ENCODE measurements at places on chromosomes 5 and 9.
A peak's percentile ranks its signal among the peaks of the same experiment; 100 is the strongest.

GRCh38 chr5:64347309-64347708, 158.5 kb upstream of the RGS7BP start:
- no peak for DNase-seq

GRCh38 chr5:54363669-54364068, 53.3 kb upstream of the ARL15 start:
- DNase-seq, result no peak

GRCh38 chr9:14362175-14362574, 48.2 kb upstream of the NFIB start:
- DNase-seq, result peak; percentile 76

GRCh38 chr5:107893642-107894041, 222.9 kb upstream of the EFNA5 start:
- DNase-seq, result no peak

- DNase-seq, result no peak
These were observed 99.5 kb downstream of the VPS13A start for GRCh38 chr9:77276799-77277198.

DNA sequence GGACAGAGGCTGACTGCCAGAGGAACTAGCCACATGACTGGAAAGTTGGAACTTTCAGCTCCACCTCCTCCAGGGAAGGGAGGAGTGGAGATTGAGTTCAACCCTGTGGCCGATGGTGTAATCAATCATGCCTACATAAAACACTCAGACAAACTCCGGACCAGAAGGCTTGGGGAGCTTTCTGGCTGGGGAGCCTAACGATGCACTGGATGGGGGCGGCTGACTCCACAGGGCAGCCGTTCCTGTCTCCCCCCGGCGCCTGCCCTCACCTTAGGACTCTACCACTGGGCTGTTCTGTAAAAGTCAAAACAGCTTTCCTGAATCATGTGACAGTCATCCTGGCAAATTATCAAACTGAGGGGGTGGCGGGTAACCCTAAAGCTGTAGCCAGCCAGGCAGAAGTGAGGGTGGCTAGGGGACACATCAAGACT, 58.0 kb downstream of the GOLM1 start:
- DNase-seq, result no peak

GRCh38 chr5:148808864-148809642, 17.4 kb upstream of the ADRB2 start:
- DNase-seq, result no peak

DNA sequence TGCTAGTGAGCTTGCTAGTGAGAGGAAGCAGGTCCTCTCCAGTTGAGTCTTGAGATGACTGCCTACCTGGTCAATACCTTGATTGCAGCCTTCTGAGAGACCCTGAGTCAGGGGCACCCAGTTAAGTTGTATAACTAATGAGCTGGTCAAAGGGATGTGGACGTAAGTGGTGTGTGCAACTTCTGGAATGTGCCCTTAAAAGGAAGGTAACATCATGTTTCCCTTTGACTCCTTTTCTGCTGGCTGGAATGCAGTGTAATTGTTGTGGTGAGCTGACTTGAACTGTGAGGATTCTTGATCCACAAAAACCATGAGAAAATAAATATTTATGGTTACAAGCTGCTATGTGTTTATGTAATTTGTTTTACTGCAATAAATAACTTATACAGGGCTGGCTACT, 2.4 kb upstream of the SNX2 start:
- no peak for DNase-seq

DNA sequence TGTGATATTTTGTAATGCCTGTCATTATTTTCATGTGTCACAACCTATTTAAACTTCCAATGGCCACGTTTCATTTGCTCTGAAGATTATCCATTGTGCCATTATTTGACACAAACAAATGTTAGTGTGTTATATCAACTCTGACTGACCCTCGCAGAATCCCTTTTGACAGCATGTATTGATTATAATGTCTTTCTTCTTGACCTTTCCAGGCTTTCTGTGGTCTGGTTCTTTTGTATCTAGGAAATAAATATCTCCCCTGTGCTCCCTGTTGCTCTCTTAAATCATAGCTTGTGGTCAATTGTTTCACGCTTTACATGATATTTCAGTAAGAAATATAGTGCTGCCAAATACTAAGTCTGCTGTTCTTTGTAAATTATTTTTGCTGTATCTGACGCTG, 442.6 kb downstream of the SEMA5A start:
- no peak for DNase-seq

GRCh38 chr5:100430268-100431195, 104.6 kb upstream of the FAM174A start:
- DNase-seq, result peak; percentile 60

DNA sequence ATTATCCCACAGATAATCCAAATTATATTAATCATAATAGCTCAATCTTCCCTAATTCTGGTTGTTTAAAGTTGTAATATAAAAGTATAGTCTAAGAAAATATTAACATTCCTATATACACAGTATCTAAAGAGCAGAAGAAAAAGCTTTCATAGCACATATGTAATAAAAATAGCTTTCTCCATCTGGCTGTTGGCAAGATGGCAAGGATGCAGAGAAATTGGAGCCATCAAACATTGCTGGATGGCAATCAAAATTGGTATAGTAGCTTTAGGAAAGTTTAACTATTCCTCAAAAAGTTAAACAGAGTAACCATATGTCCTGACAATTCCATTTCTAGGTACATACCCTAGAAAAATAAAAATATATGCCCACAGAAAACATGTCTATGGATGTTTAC, 66.8 kb downstream of the TBCA start:
- no peak for DNase-seq

- no peak for DNase-seq
These were observed 514.5 kb upstream of the RGMB start for GRCh38 chr5:98258939-98259338.

DNA sequence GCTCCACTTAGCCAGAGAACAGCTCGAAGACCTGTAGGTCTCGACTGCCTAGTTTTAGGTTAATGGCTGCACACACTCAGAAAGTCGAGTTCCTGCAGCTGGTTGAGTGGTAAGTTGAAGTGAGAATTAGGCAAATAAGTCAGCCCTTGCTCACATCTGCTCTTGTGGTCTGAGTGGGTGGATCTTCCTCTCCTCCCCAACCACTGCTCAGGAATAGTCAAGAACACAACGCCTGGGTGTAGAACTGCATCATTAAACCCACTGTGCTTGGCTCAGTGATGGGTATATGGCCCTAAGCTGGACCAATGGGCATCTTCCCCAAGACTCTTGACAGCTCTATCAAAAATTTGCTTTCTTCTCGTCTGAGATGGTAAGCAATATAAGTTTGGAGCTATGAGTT, 20.9 kb upstream of the ADAM19 start:
- DNase-seq, result no peak

GRCh38 chr5:78569441-78569840, 79.1 kb downstream of the LHFPL2 start:
- DNase-seq, result peak; percentile 87

- DNase-seq, result no peak
These were observed 28.5 kb upstream of the AKNA start for GRCh38 chr9:114416290-114416689.

GRCh38 chr5:76291305-76292077, 111.6 kb upstream of the IQGAP2 start:
- DNase-seq, result no peak

- DNase-seq, result no peak
These were observed 4.4 kb upstream of the ZNF484 start for GRCh38 chr9:92882276-92882675.

DNA sequence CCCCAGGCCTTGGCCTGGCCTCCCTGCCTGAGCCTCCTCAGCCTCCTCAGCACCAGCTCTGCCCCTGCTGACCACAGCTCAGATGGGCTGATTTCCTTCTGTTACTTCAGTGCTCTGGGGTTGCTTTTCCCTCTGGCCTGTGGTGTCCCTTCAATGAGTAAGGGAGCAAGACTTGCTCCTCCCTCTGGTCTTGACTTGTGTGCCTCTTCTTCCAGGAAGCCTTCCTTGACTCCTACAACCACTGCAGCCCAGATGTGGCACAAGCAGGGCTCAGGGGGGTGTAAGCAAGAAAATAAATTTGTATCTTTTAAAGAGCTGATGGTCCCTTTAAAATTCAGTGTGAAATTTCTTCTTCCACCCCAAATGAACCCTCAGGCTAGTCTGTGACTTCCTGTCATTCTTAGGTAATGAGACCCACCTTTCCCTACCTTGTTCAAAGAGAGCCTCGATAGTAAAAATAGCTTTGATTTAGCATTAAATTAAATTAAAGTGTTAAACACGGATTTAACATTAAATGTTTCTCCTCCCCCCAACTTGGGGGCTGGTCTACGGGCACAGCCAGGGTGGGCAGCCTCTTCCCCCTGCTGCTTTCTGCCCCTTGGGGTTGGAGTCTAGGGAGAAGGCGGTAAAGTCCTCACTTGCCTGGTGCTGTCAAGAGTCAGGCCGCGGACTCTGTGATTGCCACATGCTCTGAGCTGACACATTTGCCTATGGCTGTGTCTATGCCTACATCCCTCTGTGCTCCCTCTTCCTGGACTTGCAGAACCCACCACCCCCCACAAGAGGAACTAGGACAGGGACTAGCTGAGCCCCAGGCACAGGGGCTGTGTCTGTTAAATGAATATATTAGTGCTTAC, 64.5 kb downstream of the OLFM1 start:
- no peak for DNase-seq

- DNase-seq, result no peak
These were observed 5.6 kb downstream of the OLFM1 start for GRCh38 chr9:135093111-135093510.

DNA sequence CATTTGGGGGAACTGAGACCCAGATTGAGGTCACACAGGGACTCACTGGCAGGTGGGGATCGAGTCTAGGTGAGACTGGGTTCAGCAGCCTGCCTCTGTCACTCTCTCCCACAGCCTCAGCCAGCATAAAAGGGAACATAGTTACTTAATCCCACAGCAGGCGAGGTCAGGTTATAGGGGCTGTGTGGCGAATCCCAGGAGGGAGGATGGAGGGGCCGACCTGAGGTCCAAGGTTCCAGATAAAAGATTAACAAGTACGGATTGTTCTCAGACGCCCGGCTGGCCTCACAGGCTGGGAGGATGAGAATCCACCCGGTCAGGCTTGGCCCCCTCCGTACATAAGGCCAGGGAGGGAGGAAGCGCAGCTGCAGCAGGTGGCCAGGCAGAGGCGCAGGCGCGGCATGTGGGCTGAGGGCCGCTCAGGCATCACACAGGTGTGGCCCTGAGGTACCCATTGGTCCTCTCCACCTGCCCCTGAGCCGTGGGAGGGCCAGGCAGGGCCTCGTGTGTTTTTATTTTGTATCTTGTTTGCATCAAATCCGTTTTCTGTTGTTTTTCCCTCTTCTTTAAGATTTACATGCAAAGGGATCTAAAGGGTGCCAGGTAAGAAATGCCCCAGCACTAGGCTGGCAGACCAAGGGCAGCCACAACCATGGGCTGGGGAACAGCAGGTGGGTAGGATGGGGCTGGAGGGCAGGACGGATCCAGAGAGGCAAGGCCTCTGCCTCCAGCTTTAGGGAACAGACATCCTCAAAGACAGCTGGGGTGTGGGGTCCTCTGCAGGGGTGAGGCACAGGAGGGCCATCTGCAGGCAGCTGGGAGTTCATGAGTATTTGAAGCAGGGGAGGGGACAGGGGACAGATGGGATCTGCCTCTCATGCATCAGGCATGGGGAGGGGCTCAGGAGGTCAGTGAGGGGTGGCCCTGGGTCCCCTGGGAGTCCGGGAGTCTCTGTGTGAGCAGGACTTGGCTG, 3.6 kb downstream of the SUSD3 start:
- DNase-seq, result no peak

DNA sequence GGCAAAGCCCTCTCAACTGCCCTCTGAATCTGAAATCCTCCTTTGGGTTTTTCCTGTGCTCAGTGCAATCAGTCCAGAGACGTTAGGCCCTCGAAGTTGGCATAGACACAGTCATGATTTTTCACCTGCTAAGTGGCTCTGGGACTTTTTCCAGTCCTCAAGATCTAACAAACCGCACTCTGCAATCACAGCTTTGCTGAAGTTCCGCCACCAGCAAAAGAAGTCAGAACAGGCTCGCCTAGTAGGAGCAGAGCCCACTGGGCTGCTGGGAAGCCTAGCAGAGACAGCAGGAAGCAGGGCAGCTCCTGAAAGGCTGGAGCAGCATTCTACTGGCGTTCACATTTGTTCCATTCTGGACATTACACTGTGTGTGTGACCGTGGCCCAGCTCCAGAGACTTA, 222.8 kb upstream of the KIF2A start:
- DNase-seq, result no peak

DNA sequence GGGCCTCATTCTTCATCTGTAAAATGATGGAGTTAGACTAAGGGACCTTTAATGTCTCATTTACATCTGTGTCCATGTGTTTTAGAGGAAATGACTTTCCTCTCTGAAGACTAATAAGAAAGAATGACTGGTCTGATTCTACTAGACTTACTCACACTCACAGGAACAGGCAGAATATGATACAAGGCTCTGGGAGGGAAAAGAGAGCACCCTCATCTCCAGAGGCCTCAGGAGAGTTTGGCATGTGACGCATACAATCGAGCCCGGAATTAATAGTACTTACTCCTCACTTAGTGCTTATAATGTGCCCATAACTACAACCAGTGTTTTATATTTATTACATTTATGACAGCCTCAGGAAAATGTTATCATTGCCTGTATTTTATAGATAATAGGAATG, 608.7 kb downstream of the KCTD16 start:
- no peak for DNase-seq

- DNase-seq, result no peak
These were observed 139.0 kb upstream of the GRIN3A start for GRCh38 chr9:101877439-101877838.

GRCh38 chr5:72452515-72453245, 54.5 kb downstream of the ZNF366 start:
- DNase-seq, result peak; percentile 90

- DNase-seq, result no peak
These were observed 3.6 kb downstream of the PSMB7 start for GRCh38 chr9:124411514-124412227.

GRCh38 chr5:112156211-112156610, 262.9 kb downstream of the EPB41L4A start:
- DNase-seq, result no peak

GRCh38 chr9:133571391-133571890, 36.9 kb downstream of the ADAMTSL2 start:
- DNase-seq, result no peak

GRCh38 chr9:21993893-21994555, at the start of gene CDKN2A:
TSS of gene CDKN2A (minus strand) at chr9:21994392.
- DNase-seq, result no peak

DNA sequence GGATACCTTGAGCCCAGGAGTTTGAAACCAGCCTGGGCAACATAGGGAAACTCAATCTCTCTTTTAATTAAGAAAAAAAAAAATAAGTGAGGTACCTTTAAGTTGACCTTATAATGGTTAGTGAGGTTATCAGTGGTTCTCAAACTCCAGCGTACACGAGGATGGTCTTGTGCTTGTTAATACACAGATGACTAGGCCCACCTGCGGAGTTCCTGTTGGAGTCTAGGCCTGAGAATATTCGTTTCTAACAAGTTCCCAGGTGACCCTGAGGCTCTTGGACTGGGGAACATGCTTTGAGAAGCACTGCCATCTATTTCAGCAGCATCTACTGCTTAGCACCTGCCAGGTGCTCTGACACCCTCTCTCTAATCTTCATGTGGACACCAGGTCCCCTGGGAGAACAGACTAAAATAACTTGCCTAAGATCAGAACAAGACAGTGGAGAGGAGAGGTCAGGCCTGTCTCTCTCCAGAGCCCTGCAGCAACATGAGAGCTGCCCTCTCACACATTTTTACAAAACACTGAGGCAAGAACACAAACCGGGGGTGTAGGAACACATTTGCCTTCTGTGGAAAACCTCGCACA, 24.6 kb downstream of the TLE1 start:
- DNase-seq, result no peak
